Gastroesophageal sphincter (tissue), 4 donors: ENCODE measurements at places on chromosomes 5 and 9. TPM values are rescaled to one million over a fixed set of nuclear protein-coding genes. Genes with fewer than 3 reads are reported as not detected.

ANKRD31 gene
- 0.16 TPM for total RNA-seq

- ATAC-seq = no peak
These were observed 26.6 kb upstream of the CCDC180 start for GRCh38 chr9:97280755-97281330.

PPP2R2B gene
- 1.0 TPM for total RNA-seq

- no peak for ATAC-seq
These were observed 48.9 kb upstream of the CPEB4 start for GRCh38 chr5:173839117-173839713.

DNA sequence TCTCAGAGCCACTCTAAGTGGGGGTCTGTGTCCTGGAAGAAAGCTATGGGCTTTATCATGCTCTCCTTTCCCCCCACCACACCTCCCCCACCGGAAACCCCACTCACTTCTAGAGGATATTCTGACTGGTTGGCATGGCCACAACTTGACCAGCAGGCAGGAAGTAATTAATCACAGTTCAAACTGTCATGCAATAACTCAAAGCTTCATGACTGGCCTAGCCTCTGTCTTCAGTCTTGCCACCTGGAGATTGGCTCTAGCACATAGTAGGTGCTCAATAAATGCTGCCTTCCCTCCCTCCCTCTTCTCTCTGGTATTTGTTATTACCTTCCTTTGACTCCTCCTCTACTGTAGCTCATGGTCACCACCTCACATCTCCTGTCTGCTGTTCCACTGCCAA lies 124.7 kb downstream of the GABBR2 start:
- no peak for ATAC-seq

KLF4 gene
- total RNA-seq = 60.3 TPM
